ENCODE measurements at places on chromosomes 12 and 14.

- DNase-seq: no peak
Observed at GRCh38 chr12:120121766-120122293, 5.3 kb upstream of the RAB35 start.

GRCh38 chr12:130429656-130430505 lies 92.2 kb downstream of the PIWIL1 start:
- DNase-seq: no peak

- DNase-seq: peak; percentile 76
Observed at GRCh38 chr14:103334644-103335622, 896 bp downstream of the EIF5 start.

DNA sequence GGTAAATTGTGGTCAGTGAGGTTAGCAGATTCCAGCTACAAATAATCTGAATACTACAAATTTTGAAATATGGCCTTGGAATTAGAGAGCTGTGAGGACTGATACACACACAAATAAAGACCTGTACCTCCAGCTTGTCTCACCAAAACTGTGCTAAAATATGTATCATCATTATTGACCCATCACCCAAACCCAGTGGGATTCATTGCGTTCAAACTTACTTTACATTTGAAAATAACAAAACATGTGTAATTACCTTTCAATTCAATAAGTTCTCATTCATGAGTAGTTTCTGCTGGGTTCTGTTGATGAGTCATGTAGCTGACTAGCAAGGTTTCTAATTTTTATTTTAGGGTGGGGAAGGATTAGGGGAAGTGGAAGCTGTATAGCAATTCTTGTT lies 170.9 kb downstream of the MSRB3 start:
- DNase-seq: peak; percentile 41

DNA sequence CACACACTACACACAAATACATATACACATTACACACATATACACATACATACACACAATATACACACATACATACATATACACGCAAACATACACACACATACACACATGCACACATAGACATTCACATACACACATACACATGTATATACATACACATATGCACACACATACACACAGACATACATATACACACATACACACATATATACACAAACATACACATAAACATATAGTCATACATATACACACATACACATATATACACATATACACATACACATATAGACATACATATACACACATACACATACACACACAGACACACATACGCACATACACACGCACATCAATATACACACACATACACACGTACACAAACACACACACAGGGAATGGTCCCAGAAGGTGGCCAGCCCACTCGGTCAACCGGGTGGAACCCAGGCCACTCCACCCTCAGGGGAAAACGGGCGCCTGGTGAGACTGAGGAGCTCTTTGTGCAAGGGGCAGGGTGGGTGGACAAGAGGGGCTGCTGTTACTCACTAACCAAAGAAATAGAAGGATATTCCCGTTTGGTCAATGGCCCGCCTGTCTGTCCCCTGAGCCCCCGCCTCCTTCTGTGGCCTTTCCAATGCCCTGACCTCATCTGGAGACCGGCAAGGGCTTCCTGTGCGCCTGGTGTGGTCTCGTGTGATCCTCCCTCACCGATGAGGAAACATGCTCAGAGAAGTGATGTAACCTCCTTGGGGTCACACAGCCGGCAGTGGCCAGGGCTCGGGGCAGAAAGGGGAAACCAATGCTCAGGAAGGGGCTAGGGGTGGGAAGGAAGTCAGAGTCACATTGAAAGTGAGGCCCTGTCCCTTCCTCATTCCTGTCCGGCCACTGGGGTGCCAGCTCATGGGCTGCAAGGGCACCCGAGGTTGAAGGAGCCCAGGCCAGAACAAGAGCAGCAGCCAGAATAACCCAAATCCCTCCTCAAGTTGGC lies 5.3 kb downstream of the TRPV4 start:
- DNase-seq: no peak

DNA sequence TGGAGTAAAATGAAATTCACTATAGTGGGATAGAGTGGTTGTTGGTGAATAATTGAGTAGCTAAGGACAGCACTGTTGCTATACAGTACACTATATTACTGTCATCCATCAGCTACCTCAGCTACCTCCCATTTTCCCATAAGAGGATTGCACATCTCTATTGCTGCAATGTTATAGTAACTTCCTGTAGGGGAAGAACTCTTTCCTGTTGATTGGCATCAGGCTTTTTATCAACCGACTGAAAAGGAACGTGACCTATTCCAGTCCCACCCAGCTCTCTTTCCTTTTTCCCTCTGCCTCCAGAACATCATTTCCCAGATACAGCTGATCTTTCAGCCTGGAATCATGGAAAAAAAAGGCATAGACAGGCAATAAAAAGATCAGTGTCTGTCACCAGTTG lies 117.4 kb downstream of the ADAMTS20 start:
- DNase-seq: no peak

Measured in EH (cell line).